ENCODE measurements at places on chromosomes 7 and 10.

DNA sequence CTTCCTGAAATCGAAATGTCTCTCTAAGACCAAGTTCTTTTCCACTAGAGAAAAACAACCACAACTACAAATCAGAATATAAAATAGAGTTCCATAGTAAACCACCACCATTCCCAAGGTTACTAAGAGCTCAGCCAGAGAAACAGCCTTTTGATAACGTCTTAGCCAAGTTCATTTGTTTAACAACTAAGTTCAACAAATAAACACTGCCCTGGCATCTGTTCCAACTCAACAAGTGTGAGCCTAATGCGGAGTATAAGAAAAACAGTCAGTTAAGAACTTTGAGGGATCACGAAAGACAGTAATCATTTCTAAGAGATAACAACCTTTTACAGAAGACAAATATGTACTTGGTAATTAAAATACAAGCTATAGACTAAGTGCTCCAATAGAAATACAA is 77.3 kb downstream of the CALD1 start:
- DNase-seq, result no peak

- no peak for DNase-seq
These were observed 496.7 kb downstream of the SH2D4B start for GRCh38 chr10:81034383-81034782.

- no peak for DNase-seq
These were observed 66.4 kb upstream of the IFRD1 start for GRCh38 chr7:112383671-112384417.

DNA sequence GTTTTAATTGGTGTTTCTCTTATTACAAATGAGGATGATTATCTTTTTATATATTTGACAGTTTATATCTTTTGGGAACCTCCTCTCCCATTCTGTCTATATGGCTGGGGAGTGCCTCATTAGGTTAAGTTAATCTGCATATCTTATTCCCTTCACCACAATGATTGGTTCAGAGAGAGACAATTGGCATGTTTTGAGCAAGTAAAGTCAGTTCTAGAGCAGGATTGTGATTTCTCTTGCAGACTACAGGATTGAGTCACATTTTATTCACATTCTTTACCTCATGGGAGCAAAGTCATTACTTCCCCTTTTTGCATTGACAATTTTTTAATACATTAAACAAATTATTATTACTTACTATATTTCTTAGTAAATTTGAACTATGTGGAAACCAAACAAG is 345.6 kb downstream of the MDFIC start:
- DNase-seq, result no peak

- DNase-seq, result no peak
These were observed 33.9 kb downstream of the DNAJB6 start for GRCh38 chr7:157370742-157371141.

- no peak for DNase-seq
These were observed 72.4 kb downstream of the SFMBT2 start for GRCh38 chr10:7338469-7338868.

GRCh38 chr7:27174874-27175625 is 930 bp upstream of the HOXA10 start:
- DNase-seq, result no peak

- DNase-seq, result no peak
These were observed 76.9 kb upstream of the ANK3 start for GRCh38 chr10:60466267-60467201.

- no peak for DNase-seq
These were observed 45.7 kb downstream of the RHOBTB1 start for GRCh38 chr10:60898321-60898720.

GRCh38 chr10:79313911-79314439 is 33.3 kb upstream of the PPIF start:
- no peak for DNase-seq

GRCh38 chr7:84354866-84355265 is 160.3 kb upstream of the SEMA3A start:
- no peak for DNase-seq

GRCh38 chr7:69630292-69630691 is 32.0 kb downstream of the AUTS2 start:
- peak; percentile 66 for DNase-seq

- no peak for DNase-seq
These were observed 183.6 kb downstream of the LRRC4 start for GRCh38 chr7:127847641-127848040.

- no peak for DNase-seq
These were observed 1.1 kb upstream of the TNS3 start for GRCh38 chr7:47582764-47583738.

GRCh38 chr10:117501460-117502035 is 41.0 kb upstream of the EMX2 start:
- no peak for DNase-seq

DNA sequence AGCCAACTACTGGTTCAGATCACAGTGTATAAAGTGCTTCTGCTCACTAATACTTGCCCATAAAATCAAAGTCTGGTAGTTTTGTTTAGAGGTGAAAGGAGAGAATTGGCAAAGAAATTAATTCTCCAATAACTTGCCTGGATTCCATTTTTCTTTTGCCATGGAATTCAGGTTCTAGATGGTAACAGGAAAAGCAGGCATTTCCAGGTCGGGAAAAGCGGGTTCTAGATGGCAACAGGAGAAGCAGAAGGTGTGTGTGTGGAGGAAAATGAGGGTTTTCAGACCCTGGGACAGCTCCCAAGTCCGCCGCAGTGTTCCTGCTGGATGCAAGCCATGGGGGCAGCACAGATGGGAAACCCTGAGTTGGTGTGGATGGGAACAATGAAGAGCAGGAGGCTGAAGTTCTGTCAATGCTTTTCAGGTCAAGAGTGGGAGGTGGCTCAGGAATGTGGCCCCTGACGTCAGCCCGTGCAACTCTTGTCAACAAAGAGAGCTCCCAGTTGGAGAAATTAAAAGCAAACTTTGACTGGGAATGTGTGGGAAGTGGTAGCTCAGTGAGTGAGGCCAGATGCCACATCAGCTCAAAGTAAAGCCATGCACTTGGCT is 696.7 kb downstream of the LRMDA start:
- DNase-seq, result no peak

- no peak for DNase-seq
These were observed 131.6 kb downstream of the NRBF2 start for GRCh38 chr10:63264617-63265221.

DNA sequence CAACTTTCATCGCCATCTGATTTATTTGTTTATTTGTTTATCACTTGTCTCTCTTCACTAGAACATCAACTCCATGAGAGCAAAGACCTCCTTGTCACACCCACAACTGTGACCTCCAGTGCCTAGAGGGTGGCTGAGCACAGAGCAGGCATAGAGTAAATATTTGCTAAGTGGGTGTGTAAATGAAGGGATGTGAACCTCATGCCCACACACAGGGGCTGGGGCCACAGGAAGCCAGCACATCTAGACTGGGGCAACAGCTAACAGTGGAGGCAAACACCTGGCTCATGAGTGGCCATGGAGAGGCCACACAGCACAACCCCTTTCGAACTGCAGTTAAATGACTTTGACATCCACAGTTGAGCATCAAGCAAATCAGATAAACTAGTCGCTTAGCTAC is 39.8 kb downstream of the AKR1B1 start:
- DNase-seq, result no peak

DNA sequence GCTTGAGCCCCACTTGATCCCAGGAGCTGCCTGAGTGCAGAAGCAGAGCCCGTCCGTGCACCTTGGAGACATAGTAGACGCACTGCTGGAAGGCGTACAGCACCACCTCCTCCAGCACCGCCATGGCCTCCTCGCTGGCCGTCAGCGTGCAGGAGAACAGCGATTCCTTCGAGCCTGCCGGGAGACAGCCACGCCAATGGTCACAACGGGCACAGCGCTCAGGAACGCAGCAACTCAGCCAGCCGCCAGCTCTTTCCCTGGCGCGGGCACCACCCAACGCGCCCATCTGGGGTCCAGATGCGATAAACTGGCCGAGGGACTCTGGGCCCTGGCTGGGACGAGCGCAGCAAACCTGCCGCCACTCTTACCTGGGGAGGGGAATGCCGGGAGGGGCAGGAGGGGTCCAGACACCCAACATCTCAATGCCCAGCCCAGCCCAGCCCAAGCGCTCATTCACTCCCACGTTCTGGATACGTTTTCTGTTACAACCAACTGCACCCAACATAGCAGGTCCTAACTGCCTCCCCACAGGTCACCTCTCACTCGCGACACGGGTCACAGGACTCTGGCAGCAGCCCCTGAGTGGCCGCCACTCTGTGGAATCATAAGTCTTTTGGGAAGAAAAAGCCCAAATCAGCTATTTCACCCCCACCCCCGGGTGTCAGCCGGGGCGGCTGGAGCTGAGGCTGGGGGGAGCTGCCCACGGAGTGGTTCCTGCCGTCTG is 41.9 kb downstream of the AP5Z1 start:
- no peak for DNase-seq

DNA sequence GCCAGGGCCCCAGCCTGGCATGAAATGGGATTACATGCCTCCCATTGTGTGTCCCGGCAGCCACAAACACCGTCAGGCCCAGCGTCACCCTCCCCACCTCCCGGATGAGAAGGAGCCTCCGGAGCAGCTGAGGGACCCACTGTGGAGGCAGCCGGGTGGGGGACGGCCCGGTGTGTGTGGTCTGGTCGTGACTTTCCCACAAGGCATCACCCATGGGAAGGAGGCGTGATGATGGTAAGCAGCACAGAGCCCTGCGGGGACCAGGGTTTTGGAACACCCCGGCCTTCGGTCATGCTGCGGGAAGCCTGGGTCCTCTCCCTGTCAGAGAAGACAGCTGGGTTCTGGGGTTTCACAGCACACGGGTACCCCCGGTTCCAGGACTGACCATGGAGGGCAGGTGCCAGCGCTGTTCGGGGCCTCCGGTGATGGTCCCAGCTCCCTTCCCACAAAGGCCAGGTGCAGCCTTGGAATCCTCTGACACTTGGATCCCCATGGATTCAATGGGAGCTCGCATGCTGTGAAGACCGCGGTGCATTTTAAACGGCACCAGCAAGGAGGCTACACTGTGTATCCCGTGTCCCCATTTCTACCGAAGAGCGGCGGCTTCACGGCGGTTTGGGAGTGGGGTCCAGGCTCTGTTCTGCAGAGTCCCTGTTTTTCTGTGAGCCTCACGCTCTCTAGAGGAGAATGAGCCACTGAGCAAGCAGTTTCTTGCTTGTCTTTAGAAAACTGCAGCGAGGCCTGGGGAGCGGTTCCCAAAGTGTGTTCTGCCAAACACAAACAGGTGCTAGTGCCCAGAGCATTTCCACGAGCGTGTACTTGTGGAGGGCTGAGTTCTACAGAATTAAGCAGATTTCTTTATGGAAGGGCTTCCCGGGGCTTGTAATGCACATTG is 336.0 kb downstream of the ADARB2 start:
- no peak for DNase-seq

GRCh38 chr7:12091231-12091630 is 119.9 kb upstream of the TMEM106B start:
- no peak for DNase-seq

DNA sequence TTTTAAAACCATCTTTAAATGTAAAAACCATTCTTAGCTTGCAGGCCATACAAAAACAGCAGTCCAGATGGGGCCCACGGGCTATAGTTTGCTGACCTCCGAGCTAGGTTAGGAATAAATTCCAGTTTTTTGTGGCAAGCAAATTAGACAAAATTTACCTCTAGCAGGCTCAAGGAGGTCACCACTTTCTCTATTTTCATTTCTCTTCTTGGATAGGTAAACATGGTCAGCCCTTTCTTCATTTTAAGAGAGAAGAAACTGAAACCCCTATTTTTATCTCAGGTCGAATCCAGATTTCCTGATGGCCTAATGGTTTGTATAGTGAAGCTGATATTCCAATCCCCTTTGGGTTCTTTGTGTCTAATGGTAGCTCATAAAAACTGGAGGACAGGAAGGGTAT is 10.7 kb downstream of the IKZF5 start:
- no peak for DNase-seq

DNA sequence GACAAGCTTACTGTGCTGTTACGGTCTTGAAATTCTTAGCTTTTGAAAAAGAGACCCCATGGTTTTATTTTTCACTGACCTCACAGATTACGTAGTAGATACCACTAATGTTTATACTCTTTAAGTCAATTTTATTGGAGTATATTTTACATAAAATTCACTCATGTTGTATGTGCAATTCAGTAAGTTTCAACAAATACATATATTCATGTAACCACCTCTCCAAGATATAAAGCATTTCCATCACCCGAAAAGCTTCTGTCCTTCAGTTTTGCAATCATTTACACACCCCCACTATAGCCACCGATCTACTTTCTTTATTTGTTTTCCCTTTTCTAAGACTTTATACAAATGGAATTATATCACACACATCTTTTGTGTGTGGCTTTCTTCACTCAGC is 199.2 kb downstream of the PHF14 start:
- no peak for DNase-seq

DNA sequence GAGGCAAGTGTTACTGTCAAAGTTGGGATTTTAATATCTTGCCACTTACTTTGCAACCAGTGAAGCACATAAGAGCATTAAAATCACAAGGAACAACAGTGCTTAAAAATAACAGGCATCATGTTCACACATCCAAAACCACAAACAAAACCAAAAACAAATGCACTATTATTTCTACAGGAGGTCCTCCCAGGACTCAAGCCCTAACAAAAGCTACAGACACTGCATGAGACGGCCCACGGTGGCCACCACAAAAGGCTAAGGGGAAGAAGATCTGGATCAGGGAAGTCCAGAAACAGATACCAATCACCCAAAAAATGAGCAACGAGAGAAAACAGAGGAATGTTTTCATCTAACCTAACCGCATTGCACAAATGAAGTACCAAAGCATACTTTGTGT is 158.4 kb downstream of the ZMYND11 start:
- DNase-seq, result no peak

GRCh38 chr10:91124016-91124415 is 96.4 kb upstream of the PCGF5 start:
- DNase-seq, result no peak

GRCh38 chr10:87849001-87849400 is 14.3 kb downstream of the KLLN start:
- DNase-seq, result no peak

DNA sequence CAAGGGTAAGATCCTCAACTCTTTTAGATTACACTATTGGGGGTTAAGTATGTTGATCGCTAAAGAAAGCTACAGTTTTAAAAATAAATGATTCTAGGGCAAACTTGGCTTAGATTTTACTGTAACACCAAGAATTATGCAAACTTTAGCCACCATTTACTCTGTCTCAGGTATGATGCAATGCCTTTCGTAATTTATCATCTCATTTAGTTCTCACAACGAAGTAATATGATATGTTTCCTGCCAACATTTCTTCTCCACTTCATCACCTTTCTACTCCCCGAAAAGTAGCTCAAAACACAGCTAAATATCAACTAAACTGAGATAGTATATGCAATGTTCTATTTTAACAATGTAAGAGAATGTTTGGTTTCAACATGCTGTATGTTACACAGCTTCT is 21.1 kb downstream of the FAM133B start:
- DNase-seq, result no peak

GRCh38 chr10:16612115-16612980 is 90.7 kb upstream of the C1QL3 start:
- peak; percentile 5 for DNase-seq

- no peak for DNase-seq
These were observed 37.2 kb upstream of the BTBD16 start for GRCh38 chr10:122233857-122234348.

- DNase-seq, result no peak
These were observed 177.4 kb downstream of the ELFN1 start for GRCh38 chr7:1847260-1848001.

GRCh38 chr10:27158421-27158820 is 3.3 kb downstream of the MASTL start:
- DNase-seq, result no peak

GRCh38 chr7:130490311-130490791 is 1.5 kb upstream of the MEST start:
- DNase-seq, result no peak

GRCh38 chr7:112806156-112806555 is 16.0 kb upstream of the TMEM168 start:
- no peak for DNase-seq

Measured in fibroblast of skin of left biceps (primary cell).